ENCODE measurements at places on chromosomes 2 and 18. TPM values are rescaled to one million over a fixed set of nuclear protein-coding genes. Genes with fewer than 3 reads are reported as not detected.
A peak's percentile ranks its signal among the peaks of the same experiment; 100 is the strongest.

- DNase-seq = no peak
Measured at GRCh38 chr2:52423111-52423510, 1344.5 kb upstream of the CHAC2 start.

GRCh38 chr18:39839782-39840181, 2115.3 kb upstream of the PIK3C3 start:
- DNase-seq = no peak

- no peak for DNase-seq
Measured at GRCh38 chr2:48886919-48887318, 131.4 kb upstream of the LHCGR start.

DNA sequence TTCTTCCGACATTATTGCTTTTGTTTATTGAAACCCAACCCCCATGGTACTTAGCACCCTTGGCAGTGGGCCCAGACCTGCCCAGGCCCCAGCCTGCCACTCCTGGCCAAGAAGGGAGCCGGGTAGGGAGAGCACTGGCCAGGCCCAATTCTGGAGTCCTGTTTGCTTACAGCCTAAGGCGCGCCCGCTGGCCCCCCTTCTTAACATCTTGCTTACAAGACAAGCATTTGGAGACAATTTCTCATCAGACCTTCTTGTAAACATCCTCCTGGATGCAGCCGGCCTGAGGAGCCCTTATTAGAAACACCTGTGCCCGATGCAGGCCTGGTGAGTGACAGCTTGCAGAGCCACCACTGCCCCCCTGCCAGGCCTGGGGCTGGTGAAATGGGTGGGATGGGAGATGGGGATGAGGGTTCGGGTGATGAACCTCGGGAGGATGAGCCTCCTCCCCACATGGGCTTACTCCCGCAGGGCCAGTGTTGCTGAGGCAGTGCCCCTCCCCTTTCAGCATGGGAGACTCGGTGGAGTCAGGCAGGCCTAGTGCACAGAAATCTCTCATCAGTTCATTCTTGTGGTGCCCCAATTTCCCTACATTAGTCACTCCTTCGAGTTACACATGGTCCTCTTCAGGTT, 217.5 kb downstream of the CYP26B1 start:
- no peak for DNase-seq

- DNase-seq = no peak
Measured at GRCh38 chr18:60506190-60506589, 133.6 kb upstream of the MC4R start.

DNA sequence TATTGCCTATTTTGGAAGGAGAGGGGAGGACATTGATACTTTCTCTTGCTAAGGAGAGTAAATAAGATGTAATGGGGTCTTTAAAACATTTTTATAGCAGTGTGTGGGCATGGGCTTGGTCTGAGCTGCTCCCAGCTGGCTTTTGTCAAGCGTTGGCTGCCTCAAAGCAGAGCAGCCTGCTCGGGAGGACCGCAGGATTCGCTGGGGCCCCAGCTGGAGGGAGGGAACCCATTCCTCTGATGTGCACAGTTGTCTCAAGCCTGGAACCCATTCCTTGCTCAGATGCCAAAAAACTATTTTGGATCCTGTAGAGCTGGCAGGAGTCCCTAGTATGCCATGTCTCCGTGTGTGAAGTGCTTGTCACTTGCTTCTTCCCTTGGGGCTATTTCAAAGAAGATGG, 59.4 kb upstream of the RMDN2 start:
- DNase-seq = no peak

DNA sequence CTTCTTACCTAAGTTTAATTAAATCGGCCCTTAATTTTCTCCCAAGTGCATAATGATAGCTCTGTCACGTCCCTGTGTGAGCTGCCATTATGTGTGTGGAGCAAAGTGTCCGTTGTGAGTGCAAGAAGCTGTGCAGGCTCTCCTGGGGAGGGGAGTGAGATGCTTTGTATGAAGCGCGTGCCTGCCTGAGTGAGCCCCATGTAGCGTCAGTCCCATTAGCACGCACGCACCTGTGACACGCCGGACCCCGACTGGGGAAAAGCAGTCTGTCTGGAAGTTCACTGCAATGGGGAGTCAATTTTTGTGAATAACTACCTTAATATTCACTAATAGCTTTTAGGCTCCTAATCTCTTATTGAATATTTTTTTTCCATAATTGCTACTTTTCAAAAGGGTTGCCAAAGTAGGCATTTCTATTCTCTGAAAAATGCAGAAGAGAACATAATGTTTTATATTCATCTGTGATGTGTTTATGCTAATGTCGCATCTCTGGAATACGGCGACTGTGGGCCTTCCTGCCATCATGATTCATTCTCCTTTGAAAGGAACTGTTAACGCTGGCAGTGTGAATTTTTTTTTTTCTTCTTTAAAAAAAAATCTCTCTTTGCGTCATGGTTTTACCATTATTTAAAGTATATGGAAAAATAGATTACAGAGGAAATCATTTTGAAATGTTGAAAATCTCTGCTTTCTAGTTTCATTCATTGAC, 157.7 kb downstream of the COL4A4 start:
- no peak for DNase-seq

GRCh38 chr18:159037-159652, 788 bp downstream of the USP14 start:
- DNase-seq = peak; percentile 15

GRCh38 chr2:27255187-27255586, 7.7 kb downstream of the SLC30A3 start:
- no peak for DNase-seq

DNA sequence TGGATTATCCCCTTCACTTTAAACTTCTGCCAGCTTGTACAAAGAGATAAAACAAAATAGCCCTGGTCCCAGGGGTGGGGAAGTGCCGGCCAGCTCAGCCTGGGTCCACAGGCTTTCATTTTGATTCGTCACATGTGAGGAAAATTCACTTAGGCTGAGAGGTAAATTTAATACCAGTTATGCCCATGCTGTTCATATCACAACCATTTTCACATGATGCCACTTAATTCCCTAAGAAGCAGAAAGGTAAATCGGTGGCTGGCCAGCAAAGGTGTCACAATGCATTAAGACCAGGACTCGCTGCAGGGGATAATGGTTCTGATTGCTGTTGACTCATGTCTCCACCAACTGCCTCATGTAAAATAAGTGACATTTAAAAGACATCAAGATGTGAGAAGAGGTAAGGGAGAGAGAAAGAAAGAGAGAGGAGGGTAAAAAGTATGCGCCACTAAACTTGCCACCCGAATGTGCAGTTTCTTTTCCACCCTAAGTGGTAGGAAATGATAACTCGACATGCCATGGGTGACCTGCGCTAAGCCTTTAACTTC, 261.0 kb upstream of the SIX3 start:
- no peak for DNase-seq

DNA sequence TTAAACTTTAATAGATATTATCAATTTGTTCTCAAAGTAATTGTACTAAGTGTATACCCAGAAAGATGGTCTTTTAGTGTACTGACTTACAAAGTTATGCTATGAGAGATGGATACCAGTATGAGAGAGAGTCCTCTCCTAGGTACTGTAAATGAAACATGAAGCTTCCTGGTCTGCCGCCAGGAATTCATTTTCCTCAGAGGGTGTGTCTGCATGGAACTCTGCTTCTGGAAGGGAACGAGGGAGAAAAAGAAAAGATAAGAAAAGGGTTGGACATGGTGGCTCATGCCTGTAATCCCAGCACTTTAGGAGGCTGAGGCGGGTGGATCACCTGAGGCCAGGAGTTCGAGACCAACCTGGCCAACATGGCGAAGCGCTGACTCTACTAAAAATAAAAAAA, 2.2 kb upstream of the SSB start:
- peak; percentile 25 for DNase-seq

- peak; percentile 52 for DNase-seq
Measured at GRCh38 chr18:364256-364826, 96.5 kb upstream of the THOC1 start.

GRCh38 chr2:60708630-60709320, 47.3 kb upstream of the PAPOLG start:
- no peak for DNase-seq

DNA sequence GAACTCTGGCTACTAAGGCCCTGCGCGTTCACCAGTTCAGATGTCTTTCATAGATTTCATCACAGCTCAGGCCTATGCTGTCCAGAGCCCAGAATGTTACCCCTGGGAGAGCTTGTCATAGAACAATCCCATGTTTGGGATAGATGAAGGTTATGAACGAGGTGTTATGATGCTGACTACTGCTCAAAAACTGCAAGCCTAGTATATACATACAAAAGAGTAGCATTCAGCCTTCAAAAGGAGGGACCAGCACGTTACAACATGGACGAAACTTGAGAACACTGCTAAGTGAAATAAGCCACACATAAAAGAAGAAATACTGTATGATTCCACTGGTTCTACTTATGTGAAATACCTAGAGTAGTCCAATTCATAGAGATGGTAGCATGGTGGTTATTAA, 401.9 kb downstream of the NBAS start:
- DNase-seq = no peak

DNA sequence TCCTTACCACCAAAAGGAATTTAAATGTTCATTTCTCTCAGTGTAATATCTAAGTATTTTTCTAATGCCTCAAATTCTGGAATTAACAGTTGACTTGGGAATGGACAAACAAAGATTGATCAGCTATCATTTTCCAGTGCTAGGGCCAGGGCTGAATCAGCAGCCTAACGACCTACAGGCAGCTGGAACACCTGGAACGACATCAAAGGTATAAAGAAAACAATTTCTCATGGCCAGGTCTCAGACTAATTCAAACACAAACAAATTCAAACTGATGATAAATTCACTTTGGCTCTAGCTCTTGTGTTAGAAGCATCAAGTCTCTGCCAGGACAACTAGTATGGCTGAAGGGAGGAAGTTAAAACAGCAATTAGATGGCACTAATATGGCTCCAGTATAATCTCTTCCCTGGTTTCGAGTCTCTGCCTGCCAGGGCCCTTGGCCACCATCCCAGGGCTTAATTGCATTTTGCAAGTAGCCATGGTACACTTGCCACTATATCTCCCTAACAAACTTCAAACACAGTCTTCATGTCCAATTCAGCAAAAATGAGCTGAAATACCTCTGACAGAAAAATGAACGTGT, 70.2 kb upstream of the FSHR start:
- DNase-seq = peak; percentile 10

DNA sequence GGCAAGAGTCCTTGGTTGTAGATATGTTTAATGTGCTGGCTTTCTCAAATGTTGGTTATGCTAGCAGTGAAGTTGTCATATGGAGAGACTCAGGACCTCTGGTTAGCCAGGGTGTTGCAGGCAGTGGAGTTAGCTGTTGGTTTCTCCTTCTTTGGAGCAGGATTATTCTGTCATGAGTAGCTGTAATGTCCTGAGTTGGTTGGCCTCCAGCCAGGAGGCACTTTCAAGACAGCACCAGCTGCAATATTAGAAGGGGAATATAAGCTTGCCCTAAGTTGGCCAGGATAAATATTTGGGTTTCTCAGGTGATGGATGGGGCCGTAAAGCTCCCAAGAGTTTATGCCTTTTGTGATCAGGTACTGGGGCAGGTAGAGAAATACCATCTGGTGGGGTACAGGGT, 65.5 kb downstream of the MSTN start:
- DNase-seq = peak; percentile 1

DNA sequence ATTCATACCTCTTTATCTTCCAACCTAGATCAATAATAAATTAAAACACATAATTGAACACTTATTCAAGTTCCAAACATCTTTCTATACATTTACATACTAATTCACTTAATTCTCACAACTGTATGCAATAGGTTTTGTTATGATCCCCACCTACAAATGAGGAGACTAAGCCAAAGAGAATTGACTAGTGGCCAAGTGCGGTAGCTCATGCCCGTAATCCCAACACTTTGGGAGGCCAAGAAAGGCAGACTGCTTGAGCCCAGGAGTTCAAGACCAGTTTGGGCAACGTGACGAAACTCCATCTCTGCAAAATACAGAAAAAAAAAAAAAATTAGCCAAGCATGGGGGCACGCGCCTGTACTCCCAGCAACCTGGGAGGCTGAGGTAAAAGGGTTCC, 36.8 kb downstream of the KCNG3 start:
- DNase-seq = no peak

DNA sequence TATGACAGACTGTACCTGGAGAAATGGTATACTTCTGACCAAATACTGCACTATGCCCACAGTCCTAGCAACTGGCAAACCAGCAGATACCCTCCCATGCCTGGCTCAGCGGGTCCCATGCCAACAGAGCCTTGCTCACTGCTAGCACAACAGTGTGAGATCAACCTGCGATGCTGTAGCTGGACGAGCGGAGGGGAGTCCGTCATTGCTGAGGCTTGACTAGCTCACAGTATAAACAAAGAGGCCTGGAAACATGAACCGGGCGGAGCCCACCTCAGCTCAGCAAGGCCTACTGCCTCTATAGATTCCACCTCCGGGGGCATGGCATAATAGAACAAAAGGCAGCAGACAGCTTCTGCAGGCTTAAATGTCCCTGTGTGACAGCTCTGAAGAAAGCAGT, 93.2 kb upstream of the CAB39 start:
- DNase-seq = no peak

DNA sequence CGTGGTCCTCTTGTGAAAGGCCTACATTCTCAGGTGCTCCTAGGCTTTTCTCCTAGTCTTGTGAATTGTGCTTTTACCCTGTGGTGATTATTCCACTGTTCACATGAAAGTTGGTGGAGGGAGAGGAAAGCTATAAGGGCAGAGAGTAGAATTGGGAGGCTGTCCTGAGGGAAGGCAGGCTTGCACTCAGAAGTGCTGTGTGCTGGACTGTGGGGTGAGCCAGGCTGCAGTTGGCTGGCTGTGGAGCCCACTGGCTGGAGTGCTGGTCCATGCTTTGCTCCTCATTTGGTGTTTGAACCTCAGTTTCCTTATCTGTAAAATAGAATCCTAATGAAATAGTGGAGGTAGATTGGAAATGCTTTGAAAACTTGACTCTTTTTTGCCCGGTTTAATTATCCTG, 21.3 kb downstream of the LIMS1 start:
- DNase-seq = no peak

GRCh38 chr2:236078297-236079255, 89.6 kb downstream of the GBX2 start:
- no peak for DNase-seq

The FOXD4L1 gene
- 0.13 TPM for total RNA-seq

The CFAP65 gene
- not detected for total RNA-seq

The CCDC68 gene
- 0.58 TPM for total RNA-seq

The HOXD12 gene
- total RNA-seq = not detected

The SS18 gene
- total RNA-seq = 41.6 TPM

The SATB2 gene
- total RNA-seq = 1.2 TPM

The GPR45 gene
- total RNA-seq = not detected

The SNTG2 gene
- total RNA-seq = 0.31 TPM

Measured in muscle of leg (tissue), 16 donors.